ENCODE measurements at places on chromosomes 4 and X.

DNA sequence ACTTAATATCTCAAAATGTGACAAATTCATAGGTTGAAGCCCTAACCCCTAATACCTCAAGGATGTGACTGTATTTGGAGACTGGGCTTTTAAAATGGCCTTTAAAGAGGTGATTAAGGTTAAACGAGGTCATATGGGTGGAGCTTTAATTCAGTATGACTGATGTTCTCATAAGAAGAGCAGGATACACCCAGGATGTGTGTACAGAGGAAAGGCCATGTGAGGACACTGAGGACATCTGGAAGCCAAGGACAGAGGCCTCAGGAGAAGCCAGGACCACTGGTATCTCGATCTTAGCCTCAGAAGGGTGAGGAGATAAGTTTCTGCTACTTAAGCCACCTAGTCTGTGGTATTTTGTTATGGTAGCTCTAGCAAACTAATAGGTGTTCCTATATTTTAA lies 49.0 kb upstream of the SHISA3 start:
- no peak for DNase-seq

GRCh38 chr4:161642708-161643107 lies 521.1 kb downstream of the FSTL5 start:
- no peak for DNase-seq

GRCh38 chr4:26402458-26402857 lies 81.6 kb downstream of the RBPJ start:
- DNase-seq = no peak

- no peak for DNase-seq
Measured at GRCh38 chr4:179163147-179163546, 1720.9 kb upstream of the AGA start.

DNA sequence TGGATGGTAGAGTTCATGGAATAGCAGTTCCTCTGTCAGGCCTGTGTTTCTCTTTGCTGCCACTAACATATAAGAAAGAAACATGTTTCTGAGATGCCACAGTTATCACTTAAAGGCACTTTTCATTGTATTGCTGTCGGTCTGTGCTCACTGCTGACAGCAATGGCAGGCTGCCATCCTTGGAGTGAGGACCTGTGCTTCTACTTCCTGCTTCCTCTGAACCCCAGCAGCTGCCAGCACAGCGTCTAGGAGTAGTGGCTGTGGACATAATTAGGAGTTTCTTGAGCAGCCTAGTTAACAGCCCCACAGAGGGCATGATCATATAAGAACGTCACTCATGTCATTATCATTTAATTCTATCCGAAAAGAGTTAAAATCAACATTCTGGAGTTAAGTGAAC lies 30.5 kb downstream of the F11 start:
- no peak for DNase-seq

GRCh38 chr4:98692411-98692810 lies 34.0 kb upstream of the TSPAN5 start:
- DNase-seq = no peak

GRCh38 chr4:109185951-109186350 lies 116.5 kb downstream of the COL25A1 start:
- DNase-seq = no peak

- DNase-seq = no peak
Measured at GRCh38 chr4:17166954-17167353, 268.5 kb upstream of the LDB2 start.

DNA sequence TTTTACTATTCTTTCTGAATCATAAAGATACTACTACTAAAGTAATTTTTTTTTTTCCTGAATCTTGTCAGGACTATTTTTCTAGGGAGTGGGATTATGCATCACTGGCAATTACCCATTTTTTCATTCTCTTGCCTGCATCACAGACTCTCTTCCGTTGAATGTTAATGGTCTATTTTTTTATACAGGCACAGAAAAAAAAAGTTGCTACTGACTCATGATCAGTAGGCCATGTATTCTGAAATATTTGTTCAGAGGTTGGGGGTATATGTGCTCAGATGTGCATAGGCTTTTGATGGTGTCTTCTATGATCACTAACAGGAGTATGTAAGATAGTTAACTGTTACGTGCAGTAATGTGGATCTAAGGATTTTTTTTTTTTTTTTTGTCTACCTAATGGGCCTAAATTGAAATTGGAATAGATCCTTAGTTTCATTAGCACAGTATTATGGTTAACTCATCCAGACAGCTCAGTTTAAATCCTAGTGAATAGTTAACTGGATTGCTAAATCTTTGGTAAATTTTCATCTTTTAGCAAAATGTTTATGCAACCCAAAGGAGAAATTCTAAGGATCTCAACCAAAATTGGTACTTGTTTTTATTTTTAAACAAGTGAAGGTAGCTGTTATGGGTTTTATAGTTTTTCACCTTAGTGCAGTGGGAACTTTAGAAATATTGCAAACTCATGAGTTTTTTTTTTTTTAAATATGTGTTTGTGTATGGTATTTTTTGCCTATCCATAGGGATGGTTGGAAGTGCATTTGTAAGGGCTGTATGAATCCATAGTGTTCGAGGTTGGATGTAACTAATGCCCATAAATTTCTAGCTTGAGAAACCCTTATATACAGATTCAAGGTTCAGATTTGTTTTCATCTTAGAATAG lies 12.1 kb downstream of the BMP2K start:
- no peak for DNase-seq

DNA sequence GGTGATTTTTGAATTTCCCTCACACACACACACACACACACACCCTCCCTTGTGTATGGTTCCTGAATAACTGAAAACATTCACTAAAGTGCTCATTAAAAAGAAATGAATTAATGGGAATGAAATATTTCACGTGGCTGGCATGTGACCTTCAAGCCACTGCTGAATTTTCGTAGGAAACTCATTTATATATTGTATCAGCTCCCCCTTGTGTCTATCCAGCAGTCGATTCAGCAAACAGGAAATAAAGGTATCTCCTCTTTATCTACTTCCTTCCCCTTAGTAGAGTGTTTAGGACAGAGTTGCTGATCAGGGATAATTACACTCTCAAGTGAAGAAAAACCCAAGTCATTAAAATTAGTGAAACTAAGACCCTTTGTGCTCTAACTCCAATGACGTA lies 912.6 kb upstream of the LCORL start:
- no peak for DNase-seq

- no peak for DNase-seq
Measured at GRCh38 chr4:180449395-180449956, 1793.7 kb upstream of the TENM3 start.

DNA sequence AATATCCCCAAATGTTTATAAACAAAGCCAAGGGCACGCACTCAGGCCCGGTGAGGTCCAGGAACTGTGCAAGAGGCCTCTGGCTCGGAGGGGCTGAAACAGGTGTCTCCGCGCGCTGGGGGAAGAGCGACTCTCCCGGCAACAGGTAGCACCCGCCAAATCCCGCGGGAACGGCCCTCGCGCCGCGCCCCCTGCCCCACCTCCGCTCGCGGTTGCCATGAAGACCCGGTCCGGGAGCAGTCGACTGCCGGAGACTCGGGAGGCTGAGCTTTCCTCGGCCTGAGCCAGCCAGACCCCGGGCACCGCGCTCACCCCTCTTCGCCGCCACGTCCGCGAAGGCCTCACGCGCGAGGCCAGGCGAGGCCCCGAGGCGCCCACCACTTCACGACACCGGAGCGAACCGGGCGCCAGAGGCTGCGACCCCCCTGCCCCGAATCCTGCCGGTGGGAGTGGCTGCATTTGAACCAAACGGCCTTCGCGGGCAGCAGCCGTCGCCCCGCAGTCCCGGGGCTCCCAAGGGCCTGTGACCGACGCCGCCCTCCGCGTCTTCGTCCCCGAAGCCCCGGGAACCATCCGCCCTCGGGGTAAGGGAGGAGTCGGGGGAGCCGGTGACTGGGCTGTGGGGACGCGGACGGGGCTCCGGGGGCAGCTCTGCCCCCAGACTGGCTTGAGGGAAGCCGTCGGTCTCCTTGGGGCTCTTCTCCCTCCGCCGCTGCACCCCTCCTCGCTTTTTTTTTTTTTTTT lies at the start of gene NSUN7:
NSUN7 (plus strand) TSS at position 239 of the 744 bp plus-strand sequence. CDS start 739 bp downstream, outside the sequence.
- DNase-seq = peak; percentile 82

GRCh38 chr4:184100297-184100885 lies 117.3 kb downstream of the ENPP6 start:
- DNase-seq = peak; percentile 44

DNA sequence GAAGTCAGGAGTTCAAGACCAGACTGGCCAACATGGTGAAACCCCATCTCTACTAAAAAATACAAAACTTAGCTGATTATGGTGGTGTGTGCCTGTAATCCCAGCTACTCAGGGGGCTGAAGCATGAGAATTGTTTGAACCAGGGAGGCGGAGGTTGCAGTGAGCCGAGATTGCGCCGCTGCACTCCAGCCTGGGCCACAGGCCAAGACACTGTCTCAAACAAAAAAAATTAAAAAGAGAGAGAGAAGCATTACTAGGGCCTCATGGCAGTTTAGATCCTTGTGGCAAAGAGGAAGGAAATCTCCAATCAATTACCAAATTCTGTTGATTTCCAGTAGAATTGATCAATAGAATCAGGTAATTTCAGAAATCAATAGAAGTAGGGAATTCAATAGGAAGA lies 16.8 kb upstream of the SLC34A2 start:
- no peak for DNase-seq

DNA sequence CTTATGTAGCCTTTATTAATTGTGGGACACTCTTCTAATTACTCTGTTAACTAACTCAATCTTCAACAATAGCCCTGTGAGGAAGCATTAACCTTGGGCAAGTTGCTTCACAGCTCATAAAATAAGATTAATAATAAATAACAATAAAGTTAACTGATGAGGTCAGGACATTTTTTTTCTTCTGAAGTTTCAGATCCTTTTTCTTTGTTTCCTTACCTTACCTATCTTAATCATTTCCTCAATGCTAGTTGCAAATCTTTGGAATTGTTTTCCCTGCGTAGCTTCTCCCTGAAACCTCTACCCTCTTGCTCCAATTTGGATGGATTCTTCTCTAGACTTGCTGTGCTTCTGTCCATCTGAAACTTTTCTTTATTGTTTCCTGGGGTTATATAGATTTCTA lies 17.5 kb upstream of the PLAC8 start:
- DNase-seq = no peak

- DNase-seq = no peak
Measured at GRCh38 chr4:13162886-13163285, 321.3 kb downstream of the RAB28 start.

DNA sequence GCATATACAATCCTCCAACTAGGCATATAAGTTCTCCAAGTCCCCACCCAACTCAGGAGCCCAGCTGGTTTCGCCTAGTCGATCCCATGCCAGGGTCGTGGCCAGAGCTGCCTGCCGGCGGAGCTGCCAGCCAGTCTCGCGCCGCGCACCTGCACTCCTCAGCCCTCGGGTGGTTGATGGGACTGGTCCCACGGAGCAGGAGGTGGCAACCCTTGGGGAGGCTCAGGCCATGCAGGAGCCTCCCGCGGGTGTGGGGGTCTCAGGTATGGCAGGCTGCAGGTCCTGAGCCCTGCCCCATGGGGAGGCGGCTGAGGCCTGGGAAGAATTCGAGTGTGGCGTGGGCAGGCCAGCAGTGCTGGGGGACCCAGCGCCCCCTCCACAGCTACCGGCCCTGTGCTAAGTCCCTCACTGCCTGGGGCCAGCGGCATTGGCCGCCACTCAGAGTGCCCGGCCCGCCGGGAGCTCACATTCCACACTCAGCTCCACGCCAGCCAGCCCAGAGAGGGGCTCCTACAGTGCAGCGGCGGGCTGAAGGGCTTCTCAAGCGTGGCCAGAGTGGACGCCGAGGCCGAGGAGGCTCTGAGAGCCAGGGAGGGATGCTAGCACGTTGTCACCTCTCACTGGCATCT lies 1086.4 kb upstream of the PCDH10 start:
- no peak for DNase-seq

GRCh38 chr4:60726779-60727178 lies 473.3 kb upstream of the ADGRL3 start:
- no peak for DNase-seq

DNA sequence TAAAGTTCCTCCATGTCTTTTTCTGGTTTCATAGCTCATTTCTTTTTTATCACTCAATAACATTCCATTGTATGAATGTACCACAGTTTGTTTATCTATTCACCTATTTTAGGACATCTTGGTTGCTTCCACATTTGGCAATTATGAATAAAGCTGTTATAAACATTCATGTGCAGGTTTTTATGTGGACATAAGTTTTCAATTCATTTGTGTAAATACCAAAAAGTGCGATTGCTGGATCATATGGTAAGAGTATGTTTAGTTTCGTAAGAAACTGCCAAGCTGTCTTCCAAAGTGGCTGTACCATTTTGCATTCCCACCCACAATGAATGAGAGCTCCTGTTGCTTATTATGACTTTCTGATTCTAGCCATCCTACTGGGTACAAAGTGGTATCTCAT lies 36.3 kb upstream of the ZFX start:
- no peak for DNase-seq

GRCh38 chr4:1746265-1746691 lies 25.0 kb downstream of the TACC3 start:
- DNase-seq = peak; percentile 98

- DNase-seq = no peak
Measured at GRCh38 chrX:139200793-139201192, 329.7 kb upstream of the F9 start.

DNA sequence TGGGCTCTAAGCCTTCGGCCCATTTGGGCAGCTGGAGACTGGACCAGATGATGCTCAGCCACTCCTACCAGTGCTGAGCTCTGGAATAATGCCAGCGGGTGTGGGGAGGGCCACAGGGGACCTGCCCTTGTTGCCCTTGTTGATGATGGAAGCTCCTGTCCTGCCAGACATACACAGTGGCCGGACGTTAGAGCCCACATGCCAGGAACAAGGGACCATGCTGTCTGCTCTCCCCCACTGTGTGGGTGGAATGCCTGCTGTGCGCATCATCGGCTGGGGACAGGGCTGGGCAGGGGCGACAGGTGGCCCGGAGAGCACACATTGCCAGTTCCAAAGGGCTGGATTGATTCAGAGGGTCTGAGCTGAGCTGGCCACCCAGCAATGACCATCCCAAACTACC lies 2.0 kb downstream of the ABLIM2 start:
- DNase-seq = no peak

GRCh38 chrX:47648376-47648775 lies 2.0 kb downstream of the ELK1 start:
- no peak for DNase-seq

GRCh38 chr4:182222766-182223165 lies 20.4 kb upstream of the TENM3 start:
- DNase-seq = no peak

- no peak for DNase-seq
Measured at GRCh38 chr4:6746721-6747293, 30.8 kb downstream of the BLOC1S4 start.

DNA sequence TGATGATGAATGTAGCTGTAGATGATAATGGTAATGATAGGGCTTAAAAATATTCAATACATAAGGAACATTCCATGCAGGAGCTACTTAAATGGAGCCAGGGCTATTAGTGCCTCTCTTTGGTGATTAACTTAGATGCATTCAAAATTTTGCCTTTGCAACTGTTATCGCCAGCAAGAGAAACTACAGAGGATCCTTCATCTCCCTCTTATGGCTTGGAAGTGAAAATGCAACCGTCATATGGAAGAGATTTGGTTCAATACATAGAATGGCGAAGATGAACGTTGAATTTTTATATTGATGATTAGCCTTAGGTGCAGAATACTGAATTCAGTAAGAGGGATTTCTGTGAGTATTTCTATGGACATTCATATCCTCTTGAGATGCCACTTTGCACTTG lies 134.5 kb upstream of the NLGN4X start:
- no peak for DNase-seq

Measured in progenitor cell of endocrine pancreas (in vitro differentiated cells).